ENCODE measurements at places on chromosomes 12 and 14.

- no peak for DNase-seq
Measured at GRCh38 chr12:115979351-115979750, 298.1 kb downstream of the MED13L start.

DNA sequence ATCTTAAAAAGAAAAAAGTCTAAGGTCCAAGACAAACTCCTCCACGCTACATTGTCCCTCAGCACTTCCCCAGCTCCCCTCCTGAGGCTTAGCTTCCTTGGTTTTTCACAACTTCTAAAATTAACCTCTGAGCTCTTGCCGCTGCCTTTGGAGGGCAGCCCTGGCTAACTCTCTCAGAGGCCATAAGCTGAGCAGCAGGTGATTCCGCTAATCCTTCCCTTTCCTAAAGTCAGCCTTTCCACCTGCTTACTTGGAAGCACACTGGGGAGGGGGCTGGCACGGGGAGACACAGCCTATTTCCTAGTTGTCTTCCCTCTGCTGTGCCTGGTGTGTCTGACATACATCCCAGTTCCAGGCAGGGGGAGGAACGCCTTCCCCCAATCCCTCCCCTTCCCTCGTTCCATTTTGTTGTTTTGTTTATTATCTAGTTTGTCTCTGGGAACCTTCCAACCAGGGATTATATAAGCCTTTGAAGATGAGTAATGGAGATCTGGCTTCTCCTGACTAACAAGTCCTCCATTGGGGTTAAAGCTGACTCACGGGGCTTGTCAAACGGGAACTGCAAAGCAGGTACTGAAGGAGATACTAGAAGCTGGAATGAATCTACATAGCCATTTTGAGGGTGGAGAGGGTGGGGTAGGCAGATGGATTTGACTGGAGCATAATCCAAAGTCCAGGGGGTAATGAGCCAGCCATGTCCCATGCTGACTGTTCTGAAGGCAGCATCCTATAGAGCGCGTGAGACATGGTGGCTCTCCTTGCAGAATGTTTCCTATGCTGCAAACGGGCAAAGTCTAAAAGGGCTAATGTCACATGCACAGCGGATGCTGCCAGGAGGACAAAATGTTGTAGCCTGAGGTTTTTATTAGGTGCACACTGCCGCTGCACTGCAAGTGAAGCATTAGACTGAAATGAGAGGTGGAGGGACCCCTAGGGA is 230.8 kb downstream of the FOXN3 start:
- no peak for DNase-seq

GRCh38 chr12:120495186-120495730 is 655 bp upstream of the DYNLL1 start:
- no peak for DNase-seq

DNA sequence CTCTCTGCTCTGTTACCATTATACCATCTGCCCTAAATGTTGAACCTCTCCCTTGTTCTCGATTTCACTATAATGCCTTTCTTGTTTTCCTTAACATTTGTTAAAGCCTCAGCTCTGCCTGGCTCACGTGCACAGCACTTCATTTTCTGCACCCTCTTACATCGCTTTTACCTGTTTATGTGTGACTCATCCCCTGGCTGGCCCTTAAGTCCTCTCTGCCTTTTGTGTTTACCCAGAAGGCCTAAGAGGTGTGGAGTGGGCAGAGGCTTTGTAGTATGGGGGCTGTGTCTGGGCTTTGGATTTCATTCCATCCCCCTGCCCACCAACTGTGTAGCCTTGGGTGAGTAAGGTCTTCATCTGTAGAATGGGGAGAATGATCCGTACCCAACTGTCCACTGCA is 36.5 kb downstream of the UBE3B start:
- no peak for DNase-seq

DNA sequence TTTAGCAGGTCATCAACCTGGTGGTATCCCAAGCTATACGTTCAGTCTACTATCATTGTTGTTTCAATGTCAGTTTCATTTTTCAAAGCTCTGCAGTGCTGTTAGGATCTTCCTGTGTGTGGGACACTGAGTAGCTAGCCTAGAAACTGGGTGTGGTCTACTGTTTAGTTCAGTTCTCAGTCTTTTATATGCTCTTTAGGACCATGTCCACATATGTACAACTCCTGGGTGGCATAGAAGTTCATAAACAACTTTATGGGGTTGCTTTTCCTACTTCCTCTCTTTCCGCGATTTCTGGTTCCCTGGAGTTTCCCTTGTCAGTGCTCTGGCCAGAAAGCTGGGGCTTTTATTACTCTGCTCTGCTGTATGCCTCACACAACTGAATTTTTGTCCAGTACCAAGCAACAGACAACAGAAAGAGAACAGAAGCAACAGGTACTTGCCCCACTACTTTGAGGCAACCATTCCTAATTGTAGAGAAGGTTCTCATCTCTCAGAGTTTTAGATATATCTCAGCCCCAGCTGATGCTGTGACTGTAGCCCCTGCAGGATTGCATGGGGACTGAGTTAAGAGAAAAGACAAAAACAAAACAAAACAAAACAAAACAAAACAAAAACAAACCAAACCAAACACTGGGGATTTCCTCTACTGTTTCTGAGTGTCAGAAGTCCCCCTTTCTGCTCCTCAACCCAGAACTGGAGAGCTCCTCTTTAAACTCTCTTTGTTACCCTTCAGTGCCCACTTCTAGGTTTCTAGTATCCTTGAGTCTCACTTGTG is 30.3 kb downstream of the MIS18BP1 start:
- DNase-seq: no peak

DNA sequence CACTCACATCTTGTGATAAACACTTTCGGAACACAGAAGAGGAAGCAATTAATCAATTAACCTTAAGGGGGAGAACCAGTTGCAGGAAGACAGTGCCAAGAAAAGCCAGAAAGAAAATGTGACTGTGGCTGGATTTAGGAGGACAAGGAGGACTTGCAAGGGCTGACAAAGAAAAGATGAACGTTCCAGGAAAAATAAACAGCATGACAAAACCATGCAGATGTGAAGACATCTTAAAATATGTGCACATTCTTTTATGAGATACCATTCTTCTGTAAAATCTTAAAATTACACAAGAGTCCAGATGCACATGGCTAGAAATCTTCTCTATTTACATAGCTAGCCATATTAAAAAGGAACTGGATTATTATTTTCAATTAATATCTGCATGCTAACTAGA is 33.4 kb downstream of the KITLG start:
- no peak for DNase-seq
